ENCODE measurements at places on chromosomes 7 and 10.

DNA sequence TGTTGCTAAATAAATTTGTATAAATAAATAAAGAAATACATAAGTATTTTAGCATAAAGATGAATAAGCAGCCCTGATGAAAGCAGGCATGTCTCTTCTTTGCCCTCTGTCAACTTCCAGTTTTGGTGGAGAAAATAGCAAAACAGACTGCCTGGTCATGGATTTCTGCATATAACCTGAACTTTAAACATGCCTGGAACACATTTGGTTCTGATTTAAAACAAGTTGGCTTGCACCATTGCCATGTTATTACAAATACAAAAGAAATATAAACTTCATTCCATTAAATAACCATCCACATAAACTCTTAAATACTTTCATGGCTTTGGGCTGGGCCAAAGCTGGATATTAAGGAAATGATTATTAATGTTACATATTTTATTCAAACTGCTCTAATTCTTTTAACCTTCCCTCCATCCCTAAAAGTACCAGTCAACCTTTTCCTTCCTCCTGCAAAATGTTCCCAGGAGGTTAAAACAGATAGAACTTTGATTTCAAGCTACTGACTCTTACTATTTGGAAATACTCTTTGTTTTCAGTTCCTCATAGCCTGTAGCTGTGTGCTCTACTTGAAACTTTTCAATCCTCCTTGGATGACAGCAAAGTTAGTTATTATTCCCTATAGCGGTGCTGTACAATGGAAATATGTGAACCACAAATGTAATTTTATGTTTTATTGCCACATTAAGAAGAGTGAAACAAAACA lies 96.3 kb downstream of the BICC1 start:
- DNase-seq: no peak

- no peak for DNase-seq
These were observed 216.9 kb downstream of the POLR1F start for GRCh38 chr7:19491821-19492452.

- no peak for DNase-seq
These were observed 564.5 kb downstream of the PTPRN2 start for GRCh38 chr7:158023157-158023556.

DNA sequence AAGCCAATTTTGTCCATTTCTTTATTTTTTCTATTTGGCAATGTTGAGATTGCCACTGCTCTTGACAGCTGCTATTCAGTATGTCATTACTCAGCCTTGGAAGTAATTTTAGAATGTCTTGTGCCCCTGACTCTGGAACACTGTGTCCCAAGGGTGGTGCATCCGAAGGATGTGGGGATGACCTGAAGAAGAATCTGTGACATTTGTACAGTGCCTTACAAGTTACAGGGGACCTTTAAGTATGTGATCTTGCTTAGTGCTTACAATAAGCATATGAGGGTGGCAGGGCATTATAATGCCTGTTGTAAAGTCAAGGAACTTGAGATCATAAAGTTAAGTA lies 239.5 kb downstream of the REEP3 start:
- DNase-seq: no peak

GRCh38 chr10:3837647-3838459 lies 52.8 kb upstream of the KLF6 start:
- no peak for DNase-seq

- no peak for DNase-seq
These were observed 12.7 kb downstream of the FBXW4 start for GRCh38 chr10:101682172-101682825.

GRCh38 chr7:39399986-39400385 lies 166.2 kb upstream of the YAE1 start:
- no peak for DNase-seq

GRCh38 chr10:96878057-96878456 lies 46.0 kb downstream of the LCOR start:
- no peak for DNase-seq

- no peak for DNase-seq
These were observed 210.9 kb downstream of the CUX1 start for GRCh38 chr7:102028206-102028826.

GRCh38 chr7:145957160-145957890 lies 159.3 kb upstream of the CNTNAP2 start:
- no peak for DNase-seq

- no peak for DNase-seq
These were observed 43.5 kb upstream of the TCERG1L start for GRCh38 chr10:131355056-131355455.

- no peak for DNase-seq
These were observed 114.7 kb downstream of the EBF3 start for GRCh38 chr10:129849452-129849750.

DNA sequence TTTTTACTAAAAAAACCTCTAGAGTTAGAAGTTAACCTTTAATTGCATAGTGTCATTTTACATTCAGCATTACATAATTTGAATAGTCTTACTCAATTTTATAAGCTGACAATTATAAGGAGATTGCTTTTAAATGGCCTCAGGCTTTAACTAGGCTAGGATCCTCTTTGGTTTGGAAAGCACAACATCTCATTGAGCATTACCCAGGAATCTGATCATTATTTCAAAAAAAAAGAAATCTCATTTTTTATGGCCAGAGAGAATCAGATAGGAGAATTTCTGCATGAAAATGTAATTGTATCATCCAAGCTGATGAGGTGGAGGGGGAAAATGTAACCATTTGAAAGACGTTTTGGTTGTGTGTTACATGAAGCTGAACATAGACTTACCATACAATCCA lies 324.9 kb upstream of the POT1 start:
- DNase-seq: no peak

GRCh38 chr7:105261689-105262088 lies 127.0 kb downstream of the SRPK2 start:
- DNase-seq: no peak

DNA sequence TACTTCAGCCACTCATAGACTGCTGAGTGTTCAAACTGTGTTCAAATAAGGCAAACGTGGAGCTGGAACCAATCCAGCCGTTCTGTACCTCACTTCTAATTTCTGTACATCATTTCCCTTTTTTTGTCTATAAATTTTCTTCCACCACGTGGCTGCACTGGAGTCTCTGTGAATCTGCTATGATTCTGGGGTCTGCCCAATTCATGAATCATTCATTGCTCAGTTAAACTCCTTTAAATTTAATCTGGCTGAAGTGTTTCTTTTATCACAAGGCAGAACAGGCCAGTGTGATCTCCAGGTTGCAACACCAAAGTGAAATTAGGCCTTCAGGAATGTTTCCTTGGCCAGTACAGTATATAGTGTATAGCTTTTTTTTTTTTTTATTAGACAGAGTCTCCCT lies 53.5 kb downstream of the DNAJC12 start:
- DNase-seq: no peak

DNA sequence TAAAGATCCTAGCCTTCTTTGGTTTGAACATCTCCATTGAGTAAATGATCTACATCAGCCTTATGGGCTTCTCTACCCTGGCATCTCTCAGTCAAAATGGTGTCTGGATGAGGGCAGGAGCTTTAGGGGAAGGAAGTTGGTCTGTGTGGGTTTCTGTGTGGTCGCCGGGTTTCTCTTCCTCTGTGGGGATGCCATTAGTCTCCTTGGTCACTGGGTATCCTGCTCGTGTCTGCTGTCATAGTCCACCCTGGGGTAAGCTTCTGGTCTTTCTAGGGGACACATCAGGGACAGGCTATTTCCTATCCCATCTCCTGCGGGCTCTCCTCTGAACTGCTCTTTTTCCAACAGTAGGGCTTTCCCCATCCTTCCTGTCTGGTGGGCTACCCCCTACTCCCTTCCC lies 150.3 kb upstream of the NPY start:
- DNase-seq: no peak

GRCh38 chr10:83164156-83164555 lies 975.2 kb upstream of the GHITM start:
- no peak for DNase-seq

DNA sequence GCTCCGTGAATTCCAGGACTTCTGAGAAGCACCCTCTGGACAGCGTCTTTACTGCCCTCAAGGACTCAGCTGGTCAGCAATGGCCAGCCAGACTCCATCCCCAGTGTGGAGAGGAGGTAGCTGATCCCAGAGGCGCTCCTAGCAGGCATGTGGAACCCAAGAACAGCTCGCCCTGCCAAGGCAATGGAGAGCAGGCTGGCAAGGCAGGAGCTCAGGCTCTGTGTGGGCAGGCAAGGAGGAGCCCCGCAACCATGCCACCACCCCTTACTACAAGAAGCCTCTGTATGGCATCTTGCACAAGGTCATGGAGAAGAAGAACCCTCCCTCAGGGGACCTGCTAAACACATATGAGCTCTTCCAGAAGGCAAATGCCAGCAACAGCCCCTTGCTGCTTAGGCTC lies 34.4 kb upstream of the SGMS1 start:
- no peak for DNase-seq

DNA sequence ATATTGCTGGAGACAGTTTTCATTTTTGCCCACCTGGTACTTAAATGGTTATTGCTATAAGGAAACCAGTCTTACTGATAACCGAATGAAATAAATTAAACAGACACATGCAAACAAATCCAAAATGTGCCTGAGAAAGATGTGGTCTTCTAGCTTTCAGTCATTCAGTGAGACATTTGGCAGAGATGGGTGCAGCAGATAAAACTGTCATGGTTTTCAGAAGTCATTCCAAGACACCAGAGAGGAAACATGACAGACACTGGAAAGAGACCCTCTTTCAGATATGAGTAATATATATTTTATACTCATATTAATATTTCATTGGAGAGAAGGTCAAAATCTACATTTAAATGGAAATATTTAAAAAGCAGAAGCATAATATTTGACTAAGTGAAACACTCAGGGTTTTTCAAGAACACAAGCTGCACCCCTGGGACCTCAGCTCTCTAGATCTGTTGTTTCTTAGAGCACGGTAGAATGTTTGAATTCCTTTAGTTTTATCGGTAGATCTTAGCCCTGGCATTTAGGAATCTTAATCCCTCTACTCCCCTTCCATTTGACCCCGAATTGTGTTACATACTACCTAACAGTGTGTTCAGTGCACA lies 246.1 kb downstream of the AUTS2 start:
- DNase-seq: no peak

- DNase-seq: no peak
These were observed 37.3 kb downstream of the PNLIPRP2 start for GRCh38 chr10:116657863-116658551.

- DNase-seq: no peak
These were observed 1.3 kb downstream of the C10orf105 start for GRCh38 chr10:71718165-71718698.

DNA sequence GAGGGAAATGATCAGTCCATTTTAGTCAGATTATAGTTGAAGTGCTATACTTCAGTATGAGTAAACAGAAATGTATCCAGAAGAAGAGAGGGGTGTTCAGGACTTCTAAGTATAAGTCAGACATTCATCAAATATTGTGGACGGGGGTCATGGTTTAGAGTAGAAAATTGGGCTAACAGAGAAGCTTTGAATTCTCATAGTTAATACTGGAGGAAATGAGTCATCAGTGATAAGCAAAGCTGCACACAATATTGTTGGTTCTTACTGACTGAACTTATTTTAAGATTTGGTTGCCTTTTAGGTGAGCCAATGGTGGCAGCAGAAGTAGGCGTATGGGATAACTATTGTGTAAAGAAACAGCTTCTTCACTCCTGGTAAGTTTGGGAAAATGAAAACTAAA lies 1.7 kb upstream of the SUMF2 start:
- no peak for DNase-seq

DNA sequence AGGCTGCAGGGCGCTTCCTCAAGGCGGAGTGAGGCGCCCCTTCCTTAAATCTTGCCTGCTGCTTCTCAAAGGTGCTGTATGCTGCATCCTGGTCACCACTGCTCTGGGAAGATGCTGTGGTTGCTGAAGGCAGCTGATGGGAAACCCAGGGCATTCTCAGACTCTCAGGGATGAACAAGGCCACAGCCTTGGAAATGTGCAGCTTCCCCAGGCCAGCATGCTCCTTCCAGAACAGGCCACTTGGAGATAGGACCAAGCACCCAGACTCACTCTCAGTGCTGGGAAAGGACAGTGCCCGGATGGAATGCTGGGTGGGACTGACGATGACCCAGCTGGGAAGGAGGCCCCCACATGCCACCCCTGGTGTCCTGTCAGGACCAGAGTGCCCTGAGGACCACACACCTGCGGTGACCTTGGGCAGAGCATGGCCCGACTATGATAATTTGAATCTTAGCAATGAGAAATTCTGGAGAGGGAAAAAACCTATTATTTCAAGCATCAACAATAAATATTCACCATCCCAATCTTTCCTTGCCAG lies 235.5 kb downstream of the TNS3 start:
- no peak for DNase-seq

Data from activated CD4-positive, CD25-positive, alpha-beta regulatory T cell (primary cell).